Effector memory CD4-positive, alpha-beta T cell (primary cell): ENCODE measurements at places on chromosomes 2 and 18.

GRCh38 chr2:137963535-137964065 is 673 bp upstream of the HNMT start:
- DNase-seq: no peak

- DNase-seq: no peak
Observed at GRCh38 chr2:23478087-23478932, 93.3 kb downstream of the KLHL29 start.

DNA sequence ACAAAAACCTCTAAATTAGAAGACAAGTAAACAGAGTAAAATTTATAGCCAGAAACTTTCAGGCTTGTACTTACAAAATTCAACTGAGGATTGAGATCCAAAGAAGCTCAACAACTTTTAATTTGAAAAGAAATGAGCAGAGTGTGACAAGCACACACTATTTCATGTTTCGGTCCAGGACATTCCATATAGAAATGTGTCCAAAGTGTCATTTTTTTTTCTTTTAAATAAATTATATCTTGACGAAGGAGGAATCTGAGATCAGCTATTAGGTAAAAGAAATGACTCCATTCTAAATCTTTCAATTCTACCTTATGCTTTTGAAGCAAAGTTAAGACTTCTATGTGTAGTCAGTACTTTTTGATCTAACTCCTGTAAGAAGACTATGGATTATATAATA is 4.6 kb downstream of the FN1 start:
- DNase-seq: no peak

DNA sequence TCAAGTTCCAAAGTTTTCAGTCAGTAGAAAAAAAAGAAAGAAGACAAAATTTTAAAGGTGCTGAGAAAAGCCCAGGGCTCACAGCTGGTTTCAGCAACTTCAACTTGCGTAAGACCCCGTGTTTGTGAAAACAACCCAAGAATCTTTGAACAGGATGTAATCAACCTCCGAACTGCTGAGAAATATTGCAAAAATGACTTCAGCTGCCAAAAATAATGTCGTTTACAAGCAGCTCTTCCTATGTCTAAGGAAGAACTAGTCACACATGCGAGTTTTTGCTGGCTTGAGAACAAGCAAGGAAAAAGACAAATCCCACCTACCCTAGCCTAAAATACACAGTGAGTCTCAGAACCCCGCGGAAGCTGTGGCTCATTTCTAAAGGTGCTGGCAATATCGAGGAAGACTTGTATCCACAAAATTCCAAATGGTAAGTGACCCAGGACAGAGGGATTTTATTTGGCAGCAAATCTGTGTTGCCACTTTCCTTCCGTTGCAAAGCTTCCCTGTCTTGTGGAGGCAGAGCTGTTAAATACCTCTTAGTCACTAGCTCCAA is 59.8 kb upstream of the SLC8A1 start:
- DNase-seq: no peak

DNA sequence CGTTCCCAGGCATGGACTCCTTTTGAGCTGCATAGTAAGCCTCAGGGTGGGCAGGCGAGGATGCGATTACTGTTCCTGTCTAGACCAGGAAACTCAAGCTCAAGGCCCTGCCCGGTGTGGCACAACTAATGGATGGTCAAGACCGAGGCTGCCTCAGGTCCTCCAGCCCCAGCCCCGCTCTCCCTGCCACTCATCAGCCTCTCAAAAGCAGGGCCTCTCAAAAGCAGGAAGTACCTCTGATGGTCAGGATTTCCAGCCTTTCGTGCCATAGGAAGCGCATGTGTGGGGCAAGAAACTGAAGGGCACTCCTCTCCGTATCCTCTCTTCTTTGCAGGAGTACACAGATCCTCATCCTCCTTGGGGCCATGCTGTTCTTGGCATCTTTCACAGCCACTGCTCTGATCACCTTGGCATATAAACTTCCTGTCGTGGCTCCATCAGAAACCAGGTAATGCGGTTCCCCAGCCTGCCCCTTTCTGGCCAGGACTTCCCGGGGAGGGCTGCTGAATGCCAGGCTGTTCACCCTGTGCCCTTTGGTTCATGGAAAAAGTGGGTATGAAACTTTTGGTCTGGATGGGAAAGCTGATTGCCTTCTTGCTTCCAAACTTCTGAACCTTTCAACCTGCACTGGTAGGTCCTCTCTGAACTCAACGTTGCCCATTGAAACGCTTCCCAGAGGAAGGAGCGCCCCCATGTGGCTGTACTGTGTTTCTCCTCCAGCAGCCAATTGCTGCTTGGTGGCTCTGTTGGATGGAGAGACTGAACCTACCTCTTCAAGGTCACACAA is 82.8 kb upstream of the SEC11C start:
- peak; percentile 20 for DNase-seq

- no peak for DNase-seq
Observed at GRCh38 chr2:112725545-112726457, 5.0 kb downstream of the NT5DC4 start.
